Transverse colon (tissue), 4 donors: ENCODE measurements at places on chromosomes 7 and 10. TPM values are rescaled to one million over a fixed set of nuclear protein-coding genes. Genes with fewer than 3 reads are reported as not detected.

FBH1 gene
- 101 TPM for total RNA-seq

TUBAL3 gene
- 78.1 TPM for total RNA-seq

MAD1L1 gene
- 52.7 TPM for total RNA-seq

ACTL6B gene
- not detected for total RNA-seq

PIP4K2A gene
- 14.9 TPM for total RNA-seq
